Melanocyte of skin (primary cell): ENCODE measurements at places on chromosomes 6 and 20. TPM values are rescaled to one million over a fixed set of nuclear protein-coding genes. Genes with fewer than 3 reads are reported as not detected.

The PCSK2 gene
- total RNA-seq = under 0.01 and 0.73 TPM in 2 replicates

The FBXL4 gene
- total RNA-seq = 27.3 and 34.2 TPM in 2 replicates

The CGA gene
- not detected in 2 replicates for total RNA-seq

The PDSS2 gene
- total RNA-seq = 12.7 and 17.1 TPM in 2 replicates

The BCAS4 gene
- total RNA-seq = 3.3 and 6.2 TPM in 2 replicates

The SOX4 gene
- total RNA-seq = 27.9 and 31.3 TPM in 2 replicates
